ENCODE measurements at places on chromosomes 3 and 15.

DNA sequence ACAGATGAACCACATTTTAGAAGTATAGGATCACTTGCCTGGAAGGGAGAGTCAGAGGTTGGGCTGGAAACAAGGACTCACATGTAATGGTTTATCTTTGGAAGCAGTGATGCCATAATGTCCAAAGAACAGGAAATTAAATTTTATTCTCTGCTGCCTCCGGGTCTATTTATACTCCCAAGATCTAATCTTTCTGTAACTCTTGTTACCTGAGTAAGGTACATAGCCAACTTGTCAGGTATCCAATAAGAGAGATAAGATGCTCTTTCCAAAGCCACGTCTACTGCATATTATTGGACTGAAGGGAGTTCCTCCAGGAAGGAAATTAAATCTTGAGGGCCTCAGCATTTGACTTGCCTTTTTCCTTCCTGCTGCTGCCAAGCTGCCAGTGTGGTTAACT lies 71.0 kb downstream of the CRYGS start:
- no peak for DNase-seq

DNA sequence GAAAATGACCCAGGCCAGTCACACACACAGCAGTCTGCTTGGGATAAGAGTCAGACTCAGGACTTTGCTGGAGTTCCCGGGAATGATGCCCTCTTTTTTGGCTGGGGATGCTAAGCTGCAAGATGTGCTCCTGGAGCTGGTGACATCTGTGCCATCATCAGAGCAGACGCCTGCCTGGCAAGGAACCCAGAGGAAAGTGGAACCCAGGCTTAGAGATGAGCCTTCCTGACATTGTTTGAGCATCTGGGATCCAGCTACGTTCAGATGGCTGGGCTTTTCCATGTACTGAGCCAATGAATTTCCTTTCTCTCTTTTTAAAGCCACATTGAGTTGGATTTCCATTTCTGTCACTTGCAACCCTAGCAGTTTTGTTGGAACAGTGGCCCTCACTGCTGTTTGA lies 53.3 kb downstream of the EBLN2 start:
- no peak for DNase-seq

- no peak for DNase-seq
These were observed 469.7 kb downstream of the PDCD6IP start for GRCh38 chr3:34268032-34268709.

DNA sequence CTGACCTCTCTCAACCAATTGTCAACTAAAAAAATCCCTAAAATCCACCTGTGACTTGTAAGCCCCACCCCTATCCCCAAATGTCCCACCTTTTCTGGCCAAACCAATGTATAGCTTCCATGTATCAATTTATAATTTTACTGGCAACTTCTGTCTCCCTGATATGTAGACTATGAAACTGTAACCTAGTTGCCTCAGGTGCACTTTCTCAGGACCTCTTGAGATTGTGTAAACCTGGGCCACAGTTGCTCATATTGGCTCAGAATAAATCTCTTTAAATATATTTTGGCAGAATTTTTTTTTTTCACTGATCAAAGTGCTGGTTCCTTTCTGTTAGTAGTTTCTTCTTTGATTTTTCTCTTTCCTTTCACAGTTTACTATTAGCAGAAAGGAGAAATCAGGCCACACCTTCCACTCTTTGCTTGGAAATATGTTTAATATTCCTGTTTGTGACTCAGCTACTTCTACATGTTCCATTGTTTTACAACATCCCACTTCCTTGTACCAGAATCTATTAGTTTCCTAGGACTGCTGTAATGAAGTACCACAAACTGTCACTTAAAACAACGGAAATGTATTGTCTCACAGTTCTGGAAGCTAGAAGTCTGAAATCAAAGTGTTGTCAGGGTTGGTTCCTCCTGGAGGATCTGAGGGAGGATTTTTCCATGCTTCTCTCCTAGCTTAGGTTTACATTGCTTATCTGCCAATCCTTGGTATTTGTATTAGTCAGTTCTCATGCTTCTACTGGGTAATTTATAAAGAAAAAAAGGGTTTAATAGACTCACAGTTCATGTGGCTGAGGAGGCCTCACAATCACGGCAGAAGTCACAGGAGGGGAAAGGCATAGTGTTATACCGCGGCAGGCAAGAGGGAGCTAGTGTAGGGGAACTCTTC lies 801.2 kb upstream of the ARPP21 start:
- no peak for DNase-seq

DNA sequence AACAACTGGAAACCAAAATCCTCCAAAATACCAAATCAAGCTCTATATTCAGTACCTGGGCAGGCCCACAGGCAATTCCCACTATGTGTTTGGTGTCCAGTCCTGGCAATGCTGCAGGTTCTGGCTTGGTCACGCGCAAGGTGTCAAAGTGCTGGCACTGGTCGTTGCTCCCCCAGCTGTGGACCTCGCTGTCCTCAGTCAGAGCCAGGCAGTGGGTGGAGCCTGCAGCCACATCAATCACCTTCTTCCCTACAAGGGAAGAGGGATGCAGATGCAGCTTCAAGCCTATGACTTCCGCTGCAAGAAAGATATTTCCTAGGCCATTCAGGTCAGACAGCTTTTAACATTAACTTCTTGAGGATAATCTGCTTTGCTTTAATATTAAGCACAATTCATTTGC lies 61.3 kb downstream of the HERC2 start:
- DNase-seq: no peak

DNA sequence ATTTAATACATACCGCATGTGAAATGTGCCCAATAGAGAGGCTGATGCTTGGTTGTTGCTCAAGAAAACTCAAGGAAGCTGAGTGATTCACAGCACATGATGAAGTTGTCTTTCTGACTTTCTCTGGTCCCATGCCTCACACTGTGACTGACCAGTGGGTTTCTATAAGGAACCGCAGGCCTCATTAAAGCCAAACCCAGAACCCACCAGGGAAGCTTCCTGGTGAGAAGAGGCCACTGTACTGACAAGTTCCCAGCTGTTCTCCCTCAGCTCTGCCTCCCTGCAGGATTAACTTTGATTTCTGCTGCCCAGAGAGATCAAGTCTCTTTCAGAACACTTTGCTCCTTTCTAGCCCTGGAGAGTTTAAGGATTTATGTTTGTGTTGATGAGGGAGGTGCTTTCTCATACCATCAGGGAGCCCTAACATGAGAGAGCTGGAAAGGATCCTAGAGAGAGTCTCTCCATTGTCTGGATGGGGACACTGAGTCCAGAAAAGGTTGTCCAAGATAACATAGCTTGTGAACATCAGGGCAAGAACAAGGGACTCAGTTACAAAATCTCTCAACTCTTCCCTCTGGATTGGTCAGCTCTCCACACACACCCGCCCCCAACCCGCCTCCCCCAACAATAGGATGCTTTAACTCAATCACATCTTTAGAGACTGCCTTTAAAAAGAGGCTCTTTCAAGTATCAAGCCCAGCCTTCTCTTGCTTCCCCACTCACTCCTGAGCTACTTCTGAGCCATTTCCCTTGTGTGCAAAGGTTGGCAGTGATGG lies 303.2 kb upstream of the TLE3 start:
- no peak for DNase-seq

GRCh38 chr15:78537266-78537905 lies 2.9 kb upstream of the PSMA4 start:
- no peak for DNase-seq

DNA sequence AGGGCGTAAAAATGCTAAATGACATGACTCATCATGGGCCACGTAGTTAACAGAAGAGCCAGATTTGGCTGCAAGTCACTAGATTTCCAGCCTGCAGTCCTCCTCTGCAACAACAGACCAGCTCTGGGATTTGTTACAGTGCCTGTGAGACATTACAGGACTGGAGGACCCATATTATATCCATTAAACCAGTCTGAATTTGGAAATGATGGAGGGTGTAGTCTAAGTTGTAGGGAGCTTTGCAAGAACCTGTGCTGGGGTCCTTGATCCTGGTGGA lies 10.8 kb downstream of the ZNF774 start:
- no peak for DNase-seq

DNA sequence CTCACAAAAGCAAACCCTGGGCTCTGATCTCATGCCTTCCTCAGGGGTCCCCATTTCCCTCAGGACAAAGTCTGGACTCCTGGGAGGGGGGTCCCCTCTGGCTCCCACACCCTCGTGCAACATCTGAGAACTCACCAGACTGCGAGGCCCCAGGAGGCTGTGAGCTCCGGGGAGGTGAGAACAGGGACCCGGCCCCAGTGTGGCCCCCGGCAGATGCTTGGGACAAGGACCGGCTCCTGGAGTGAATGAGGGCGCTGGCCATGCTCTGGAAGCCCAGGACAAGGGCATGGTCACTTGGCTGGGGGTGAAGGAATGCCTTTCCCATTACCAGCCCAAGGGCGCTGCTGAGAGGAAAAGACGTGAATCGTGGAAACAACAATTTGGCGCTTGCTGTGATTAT lies 48.0 kb downstream of the LINGO1 start:
- no peak for DNase-seq

DNA sequence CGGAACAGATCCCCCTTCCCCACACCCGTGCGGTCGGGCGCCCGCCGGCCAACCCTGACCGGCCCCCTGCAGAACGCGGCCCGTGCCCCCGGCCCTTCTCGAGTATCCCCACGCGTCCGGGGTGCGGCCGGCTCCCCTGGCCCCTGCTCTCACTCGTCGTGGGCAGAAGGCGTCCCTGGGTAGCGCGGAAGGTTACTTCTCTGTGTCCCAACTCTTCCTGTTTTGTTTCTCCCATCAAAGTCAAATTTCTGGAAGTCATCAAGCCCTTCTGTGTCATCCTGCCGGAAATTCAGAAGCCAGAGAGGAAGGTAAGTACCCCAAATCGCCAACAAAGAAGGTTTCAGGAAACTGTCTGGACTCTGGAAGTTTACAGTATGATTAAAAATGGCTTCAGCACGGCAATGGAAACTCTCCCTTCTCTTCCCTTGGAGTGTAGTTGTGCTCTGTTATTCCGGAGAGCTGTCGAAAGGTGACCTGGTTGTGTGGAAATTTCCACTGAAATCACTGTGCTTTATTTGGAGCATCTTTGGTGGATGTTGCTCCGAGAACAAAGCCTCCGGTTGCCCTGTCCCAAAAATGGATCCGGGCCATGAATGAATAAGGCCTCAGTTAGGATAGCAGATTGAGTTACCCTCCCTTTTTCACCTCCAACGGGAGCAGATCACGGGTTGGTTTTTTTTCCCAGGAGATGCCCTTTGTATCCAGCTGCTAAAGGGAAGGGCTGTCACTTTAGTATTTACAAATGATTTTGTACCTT lies 536 bp downstream of the SEC61A1 start:
- DNase-seq: no peak

DNA sequence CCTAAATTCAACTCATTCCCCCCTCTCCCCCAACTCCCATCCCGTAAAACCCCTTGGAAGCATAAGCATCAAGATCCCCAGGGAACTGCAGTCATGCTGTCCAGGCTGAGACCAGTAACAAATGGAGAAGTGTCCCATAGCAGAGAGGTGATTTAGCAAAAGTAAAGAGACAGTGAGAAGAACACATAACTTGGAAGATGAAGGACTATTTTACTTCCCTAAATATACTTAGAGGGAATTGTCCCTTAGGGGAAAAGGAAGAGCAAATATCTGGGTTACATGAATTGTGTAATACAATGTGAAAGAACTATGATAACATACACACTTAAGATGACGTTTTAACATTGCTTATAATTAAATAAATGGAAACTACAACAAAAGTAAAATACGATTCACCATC lies 61.6 kb upstream of the LRRFIP2 start:
- no peak for DNase-seq

GRCh38 chr3:119420196-119420595 lies 43.2 kb downstream of the TMEM39A start:
- no peak for DNase-seq

GRCh38 chr3:28846971-28847478 lies 433.8 kb upstream of the RBMS3 start:
- DNase-seq: no peak
